SJCRH30 (cell line): ENCODE measurements at places on chromosomes 6 and 20. TPM values are rescaled to one million over a fixed set of nuclear protein-coding genes. Genes with fewer than 3 reads are reported as not detected.

SAMD5 gene
- total RNA-seq = 11.6 and 12.2 TPM in 2 replicates

DNA sequence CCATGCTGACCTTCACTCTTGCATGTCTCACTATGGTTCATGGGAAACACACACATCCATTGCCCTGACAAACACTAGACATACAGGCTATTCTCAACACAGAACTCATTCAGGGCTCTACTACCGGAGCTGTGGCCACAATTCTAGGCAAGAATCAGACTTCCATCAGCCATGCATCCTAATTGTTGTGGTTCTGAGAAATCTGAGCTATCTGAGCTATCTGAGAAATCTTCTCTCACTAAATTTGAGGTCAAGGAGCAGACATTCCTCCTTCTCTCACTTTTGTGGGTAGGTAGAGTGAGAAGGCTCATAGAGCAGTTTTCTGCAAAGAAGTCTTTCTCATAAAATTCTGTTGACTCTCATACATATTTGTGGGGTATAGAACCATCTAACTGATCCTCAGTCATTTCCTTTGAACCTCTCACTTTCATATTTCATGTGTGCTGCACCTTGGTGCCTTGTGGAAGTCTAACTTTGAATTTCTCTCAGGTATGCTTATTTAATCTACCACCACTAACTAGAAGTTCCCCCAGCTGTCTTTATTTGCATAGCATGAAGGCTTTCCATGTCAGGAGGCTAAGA is 43.6 kb downstream of the ADGRF1 start:
- H3K4me1 ChIP-seq = no peaks in the 10 kb centered on the region
- H3K27me3 ChIP-seq = no peaks in the 10 kb centered on the region
- DNase-seq = no peak
- H3K4me3 ChIP-seq = no peak overlapping the region

- H3K36me3 ChIP-seq = no peaks in the 10 kb centered on the region
- peaks cover 22% of the 10 kb centered on the region for H3K4me1 ChIP-seq
- H3K4me3 ChIP-seq = peak overlapping the region; percentile 72
- H3K27ac ChIP-seq = peak overlapping the region; percentile 95
Measured at GRCh38 chr20:8020314-8021079, 936 bp upstream of the TMX4 start.

DNA sequence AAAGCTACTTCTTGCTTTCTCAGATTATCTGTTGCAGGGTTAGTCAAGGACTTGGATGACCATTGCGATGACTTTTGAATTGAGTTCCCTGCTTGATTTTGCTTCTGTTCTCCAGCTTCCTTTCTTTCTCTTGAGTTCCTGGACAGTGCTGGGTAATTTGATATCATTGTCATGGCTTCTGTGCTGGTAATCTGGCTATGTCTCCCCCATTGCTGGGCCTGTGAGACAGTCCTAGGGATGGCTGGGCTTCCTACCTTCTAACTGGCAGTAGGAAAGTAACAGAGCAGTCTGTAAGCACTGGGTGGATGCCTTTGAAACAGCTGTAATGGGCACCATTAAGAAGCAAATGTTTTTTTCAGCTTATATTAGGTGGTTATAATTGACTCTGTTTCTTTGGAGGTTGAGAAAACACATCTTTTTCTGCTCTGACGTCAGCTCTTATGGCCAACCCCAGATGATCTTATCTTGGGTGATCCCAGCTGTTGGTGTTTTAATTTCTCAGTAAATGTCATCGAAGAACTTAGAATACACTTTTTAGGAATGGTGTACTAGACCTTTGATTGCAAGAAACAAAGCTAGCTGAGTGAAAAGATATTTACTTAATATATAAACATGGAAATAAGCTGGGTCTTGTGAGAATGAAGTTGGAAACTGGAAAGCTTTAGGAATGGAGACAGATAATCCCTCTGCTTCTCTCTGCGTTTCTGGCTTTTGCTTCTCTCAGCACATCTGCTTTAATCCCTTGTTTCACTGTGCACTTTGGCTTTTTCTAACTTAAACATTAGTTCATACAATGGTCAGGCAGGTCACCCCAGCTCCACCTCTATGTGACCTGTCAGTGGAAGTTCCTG is 195.0 kb upstream of the MAN1A1 start:
- no peaks in the 10 kb centered on the region for H3K27me3 ChIP-seq
- peaks cover 14% of the 10 kb centered on the region for H3K4me1 ChIP-seq
- no peaks in the 10 kb centered on the region for H3K36me3 ChIP-seq
- DNase-seq = no peak
- H3K27ac ChIP-seq = no peak overlapping the region

GRCh38 chr20:50224531-50225255 is 34.1 kb downstream of the CEBPB start:
- H3K4me1 ChIP-seq = no peaks in the 10 kb centered on the region
- H3K4me3 ChIP-seq = no peak overlapping the region
- peaks cover 4% of the 10 kb centered on the region; the same call in 1 of the 2 replicates for H3K27me3 ChIP-seq
- H3K27ac ChIP-seq = no peak overlapping the region
- H3K36me3 ChIP-seq = no peaks in the 10 kb centered on the region
- no peak for DNase-seq

GRCh38 chr6:37819802-37820717 is 533 bp downstream of the ZFAND3 start:
- peak; percentile 46 for DNase-seq
- H3K27me3 ChIP-seq = no peaks in the 10 kb centered on the region
- H3K4me3 ChIP-seq = peak overlapping the region; percentile 100
- H3K36me3 ChIP-seq = no peaks in the 10 kb centered on the region
- H3K27ac ChIP-seq = peak overlapping the region; percentile 97
- H3K4me1 ChIP-seq = no peaks in the 10 kb centered on the region; the same call in none of the 2 replicates

CCN5 gene
- total RNA-seq = not detected in 2 replicates

DNA sequence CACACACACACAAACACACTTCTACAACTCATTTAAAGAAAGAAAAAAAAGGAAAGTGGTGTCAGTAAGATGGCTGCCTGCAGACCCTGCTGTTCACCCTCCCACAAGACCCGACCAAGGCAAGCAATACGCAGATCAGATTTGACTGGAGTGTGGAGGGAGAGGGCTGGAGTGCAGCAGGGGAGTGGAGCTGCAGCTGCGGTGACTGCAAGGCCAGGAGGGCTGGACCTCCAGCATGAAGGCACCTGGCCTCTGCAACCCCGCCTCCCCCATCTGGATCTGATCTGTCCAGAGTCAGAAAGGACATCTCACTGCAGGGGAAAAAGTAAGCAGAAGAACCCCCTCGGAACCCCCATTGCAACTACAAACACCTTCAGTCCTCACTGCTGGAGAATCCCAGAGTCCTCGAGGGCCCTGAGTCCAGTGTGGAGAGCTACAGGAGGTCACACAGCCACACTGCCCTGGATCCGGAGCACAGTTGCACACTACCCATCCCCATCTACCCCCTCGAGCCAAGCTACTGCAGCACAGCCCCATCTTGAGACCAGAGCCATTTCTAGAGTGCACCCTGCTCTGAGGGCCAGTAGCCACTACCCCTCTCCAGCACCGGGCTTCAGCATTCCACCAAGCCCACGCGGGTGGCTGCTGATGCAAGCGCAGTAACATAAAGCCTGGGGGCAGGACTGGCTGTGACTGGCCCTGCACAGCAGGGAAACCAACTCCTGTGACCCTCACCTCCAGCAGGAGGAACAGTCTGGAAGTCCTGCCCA is 41.9 kb upstream of the SRSF6 start:
- H3K36me3 ChIP-seq = no peaks in the 10 kb centered on the region
- H3K4me1 ChIP-seq = no peaks in the 10 kb centered on the region
- no peaks in the 10 kb centered on the region for H3K27me3 ChIP-seq
- H3K4me3 ChIP-seq = no peak overlapping the region
- DNase-seq = no peak
- H3K27ac ChIP-seq = no peak overlapping the region

SMLR1 gene
- total RNA-seq = not detected in 2 replicates

DAAM2 gene
- total RNA-seq = 3.5 and 3.6 TPM in 2 replicates

GRCh38 chr6:109348226-109348625 is 34.0 kb downstream of the CD164 start:
- no peak for DNase-seq
- H3K4me1 ChIP-seq = no peaks in the 10 kb centered on the region
- no peak overlapping the region for H3K27ac ChIP-seq
- no peak overlapping the region for H3K4me3 ChIP-seq

GRCh38 chr20:61662226-61662967 is 403.3 kb downstream of the TAF4 start:
- no peak overlapping the region for H3K27ac ChIP-seq
- H3K4me3 ChIP-seq = no peak overlapping the region
- no peak for DNase-seq
- no peaks in the 10 kb centered on the region for H3K36me3 ChIP-seq
- peaks cover 29% of the 10 kb centered on the region for H3K27me3 ChIP-seq

BPIFB4 gene
- total RNA-seq = 3.2 and 3.9 TPM in 2 replicates

GLP1R gene
- not detected in 2 replicates for total RNA-seq

SLC17A3 gene
- total RNA-seq = not detected in 2 replicates

GRCh38 chr20:33531885-33532284 is 42.0 kb downstream of the CBFA2T2 start:
- H3K36me3 ChIP-seq = no peaks in the 10 kb centered on the region
- H3K4me3 ChIP-seq = no peak overlapping the region
- H3K4me1 ChIP-seq = peaks cover 28% of the 10 kb centered on the region
- DNase-seq = no peak

- no peak overlapping the region for H3K4me3 ChIP-seq
- peaks cover 19% of the 10 kb centered on the region for H3K4me1 ChIP-seq
- no peak for DNase-seq
- H3K27me3 ChIP-seq = no peaks in the 10 kb centered on the region
- no peak overlapping the region for H3K27ac ChIP-seq
Measured at GRCh38 chr6:169085466-169085865, 168.2 kb downstream of the THBS2 start.

DNA sequence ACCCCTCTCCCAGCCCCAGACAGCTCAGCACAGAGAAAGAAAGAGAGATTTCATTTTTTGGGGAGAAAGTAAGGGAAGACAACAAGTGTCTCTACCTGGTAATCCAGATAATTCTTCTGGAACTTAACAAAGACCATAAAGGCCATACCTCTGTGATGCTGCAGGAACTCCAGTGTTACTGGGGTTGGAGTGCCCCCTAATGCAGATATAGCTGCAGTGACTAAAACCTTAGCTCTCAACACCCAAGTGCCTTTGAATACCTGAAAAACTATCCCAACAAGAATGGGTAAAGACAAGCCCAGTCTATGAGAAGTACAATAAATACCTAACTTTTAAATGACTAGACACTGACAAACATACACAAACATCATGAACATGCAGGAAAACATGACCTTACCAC is 365.3 kb upstream of the PTCHD4 start:
- H3K27ac ChIP-seq = no peak overlapping the region
- no peak for DNase-seq
- no peak overlapping the region for H3K4me3 ChIP-seq

GRCh38 chr20:57399587-57400155 is 8.5 kb downstream of the RBM38 start:
- peaks cover 66% of the 10 kb centered on the region for H3K4me1 ChIP-seq
- peak overlapping the region; percentile 80 for H3K27ac ChIP-seq
- H3K27me3 ChIP-seq = no peaks in the 10 kb centered on the region
- DNase-seq = peak; percentile 42
- no peak overlapping the region for H3K4me3 ChIP-seq

DNA sequence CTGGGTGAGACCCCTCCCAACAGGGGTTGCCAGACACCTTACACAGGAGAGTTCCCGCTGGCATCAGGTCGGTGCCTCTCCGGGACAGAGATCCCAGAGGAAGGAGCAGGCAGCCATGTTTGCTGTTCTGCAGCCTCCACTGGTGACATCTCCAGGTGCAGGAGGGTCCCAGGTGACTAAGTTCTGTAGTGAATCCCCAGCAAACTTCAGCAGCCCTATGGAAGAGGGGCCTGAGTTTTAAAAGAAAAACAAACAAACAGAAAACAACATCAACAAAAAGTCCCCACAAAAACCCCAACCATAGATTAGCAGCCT is 515.1 kb downstream of the FRK start:
- no peaks in the 10 kb centered on the region for H3K36me3 ChIP-seq
- no peaks in the 10 kb centered on the region for H3K27me3 ChIP-seq

GRCh38 chr20:52105442-52106422 is 85.8 kb downstream of the ZFP64 start:
- no peak for DNase-seq
- no peaks in the 10 kb centered on the region for H3K4me1 ChIP-seq
- no peak overlapping the region for H3K4me3 ChIP-seq
- no peak overlapping the region for H3K27ac ChIP-seq

DNA sequence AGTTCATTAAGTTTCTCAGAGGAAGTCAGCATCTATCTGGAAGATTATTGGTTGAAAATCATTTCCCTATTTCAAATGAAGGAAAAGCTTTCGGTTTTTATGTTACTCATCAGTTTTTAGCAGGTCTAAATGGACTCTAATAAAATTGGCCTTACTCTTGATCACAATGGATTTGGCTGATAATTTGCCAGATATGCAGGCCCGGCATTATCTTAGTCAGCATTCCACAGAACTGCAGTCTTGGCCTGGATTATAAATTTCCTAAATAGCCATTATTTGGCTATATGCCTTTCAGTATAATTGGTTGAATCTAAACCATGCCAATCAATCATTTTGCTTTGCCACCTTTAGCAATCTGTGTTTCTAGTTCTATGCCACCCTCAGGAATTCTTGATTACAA is 91.7 kb upstream of the KCNQ5 start:
- no peak for DNase-seq
- no peaks in the 10 kb centered on the region for H3K27me3 ChIP-seq
